Tibial artery (tissue), 4 donors: ENCODE measurements at places on chromosomes 2 and 18.

GRCh38 chr2:187709065-187709464 lies 154.8 kb upstream of the TFPI start:
- no peak for DNase-seq

- DNase-seq = peak; percentile 48
These were observed 244.8 kb upstream of the COPS8 start for GRCh38 chr2:236840857-236841256.

DNA sequence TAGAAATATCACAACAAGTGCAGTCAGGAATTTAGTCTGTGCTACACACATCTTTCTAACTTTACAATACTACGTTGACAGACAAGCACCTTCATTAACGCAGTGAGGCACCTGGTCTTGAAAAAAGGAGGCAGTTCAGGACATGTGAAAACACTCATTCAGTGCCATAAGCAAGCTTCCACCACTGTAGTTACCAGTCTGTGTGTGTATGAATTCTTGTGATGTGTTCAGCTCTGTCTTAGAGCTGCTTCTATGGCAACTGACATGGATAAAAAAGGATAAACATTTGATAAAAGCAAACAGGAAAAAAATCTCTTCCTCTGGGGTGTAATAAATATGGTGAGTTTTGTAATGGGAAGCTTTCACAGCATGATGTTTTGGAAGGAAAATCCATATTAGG lies 623.8 kb upstream of the NXPH2 start:
- DNase-seq = no peak

GRCh38 chr18:34911661-34912384 lies 129.4 kb upstream of the MAPRE2 start:
- DNase-seq = no peak

DNA sequence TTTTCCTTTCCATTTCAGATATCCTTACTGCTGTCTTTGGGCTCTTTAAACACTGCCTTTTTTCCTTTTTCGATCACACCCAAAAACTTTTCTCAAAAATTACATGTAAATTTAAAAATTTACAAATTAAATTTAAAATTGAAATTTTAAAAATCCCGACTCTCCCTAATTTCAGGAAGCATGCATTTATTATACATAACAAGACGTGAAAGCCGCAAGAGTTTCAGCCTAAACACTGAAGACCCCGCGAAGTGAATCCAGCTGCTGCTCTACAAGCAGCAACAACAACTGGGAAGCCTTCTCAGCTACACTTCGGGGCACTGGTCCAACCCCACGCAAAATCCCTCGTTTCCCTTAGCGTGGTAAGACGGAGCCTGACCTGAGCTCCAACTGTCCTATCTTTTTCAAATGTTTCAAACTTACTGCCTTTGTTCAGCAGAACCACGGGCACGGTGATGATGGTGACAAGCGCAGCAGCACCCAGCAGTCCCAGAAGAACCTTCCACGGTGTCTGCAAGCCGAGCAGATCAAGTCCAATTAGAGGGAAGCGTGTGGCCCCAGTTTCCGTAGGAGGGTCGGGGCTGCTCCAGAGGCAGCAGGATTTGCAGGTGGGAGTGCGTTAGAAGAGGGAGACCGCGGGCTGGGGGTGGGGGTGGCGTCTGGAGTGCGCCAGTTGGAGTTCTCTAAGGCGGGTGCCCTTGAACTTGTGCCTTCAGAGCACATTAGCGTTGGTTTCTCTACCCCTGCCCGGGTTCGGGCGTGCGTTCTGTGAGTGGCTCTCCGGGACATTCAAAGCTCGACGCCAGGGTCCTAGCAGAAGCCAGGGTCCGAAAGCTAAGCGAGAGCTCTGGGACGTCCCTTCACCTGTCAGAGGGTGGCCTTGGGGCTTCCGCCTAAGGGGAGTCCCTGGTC lies 783 bp downstream of the DPP4 start:
- no peak for DNase-seq

GRCh38 chr2:31231571-31232302 lies 2.2 kb upstream of the EHD3 start:
- DNase-seq = no peak

GRCh38 chr2:196104066-196104465 lies 35.4 kb upstream of the DNAH7 start:
- no peak for DNase-seq

DNA sequence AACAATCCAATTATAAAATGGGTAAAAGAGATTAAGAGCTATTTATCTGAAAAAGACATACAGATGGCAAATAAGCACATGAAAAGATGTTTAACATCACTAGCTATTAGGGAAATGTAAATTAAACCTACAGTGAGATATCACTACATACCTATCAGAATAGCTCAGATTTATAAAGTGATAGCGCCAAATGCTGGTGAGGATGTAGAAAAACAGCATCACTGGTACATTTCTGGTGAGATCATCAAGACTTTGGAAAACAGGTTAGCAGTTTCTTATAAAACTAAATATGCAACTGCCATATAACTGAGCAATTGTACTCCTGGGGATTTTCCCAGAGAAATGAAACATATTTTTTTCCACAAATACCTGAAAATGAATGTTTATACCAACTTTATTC lies 100.4 kb downstream of the ACOXL start:
- DNase-seq = no peak

DNA sequence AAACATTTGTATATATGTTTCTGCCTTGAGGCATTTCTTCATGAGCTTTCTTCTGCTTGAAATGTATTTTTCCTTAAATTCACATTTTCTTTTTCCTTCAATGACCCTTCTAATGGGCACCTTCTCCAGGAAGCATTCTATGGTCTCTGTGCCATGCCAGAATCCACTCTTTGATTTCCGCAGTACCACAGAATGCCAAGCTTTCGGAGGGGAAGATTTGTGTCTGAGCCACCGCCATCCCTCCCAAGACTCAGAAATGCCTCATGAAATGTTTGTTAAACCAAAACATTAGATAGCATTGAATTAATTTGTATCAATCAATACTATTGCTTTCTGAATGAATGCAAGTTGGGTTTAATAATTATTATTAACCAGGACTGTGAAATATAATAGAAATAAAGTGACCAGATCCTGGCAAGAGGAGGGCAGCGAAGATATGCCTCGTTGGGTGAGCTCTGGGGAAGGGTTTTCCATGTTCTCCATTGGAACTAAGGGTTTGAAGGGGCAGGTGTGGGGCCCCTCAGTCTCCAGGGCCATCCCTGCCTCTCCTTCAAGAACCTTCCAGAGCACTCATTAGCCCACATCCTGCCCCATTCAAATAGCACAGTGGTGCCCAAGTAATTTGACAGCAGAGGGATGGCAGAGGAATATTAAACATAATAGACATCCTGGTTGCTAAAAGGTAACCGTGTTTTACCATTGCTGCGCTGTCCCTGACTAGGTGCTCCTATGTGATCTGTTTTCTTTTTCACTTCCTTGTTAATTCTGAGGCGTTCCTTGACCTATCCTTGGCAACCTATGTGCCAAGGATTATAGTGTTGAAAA lies 189.6 kb downstream of the MYCN start:
- no peak for DNase-seq

GRCh38 chr18:33712719-33713118 lies 134.7 kb downstream of the ASXL3 start:
- DNase-seq = no peak

DNA sequence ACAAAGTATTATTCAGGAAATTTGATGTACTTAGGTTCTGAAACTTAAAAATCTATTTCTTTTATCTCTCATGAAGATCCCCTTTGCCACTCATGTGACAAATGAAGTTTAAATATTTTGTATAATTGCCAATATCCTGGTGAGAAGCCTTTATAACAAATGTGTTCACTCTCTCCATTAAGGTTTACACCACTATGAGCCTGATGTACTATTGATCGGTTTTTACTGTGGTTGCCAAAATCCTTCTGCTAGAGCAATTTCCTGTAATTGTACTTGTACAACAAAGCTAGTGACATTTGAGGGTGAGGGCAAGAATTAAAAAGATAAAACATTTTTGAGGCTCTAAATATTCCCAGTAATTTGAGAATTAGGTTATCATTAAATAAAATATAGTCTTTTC lies 222.3 kb upstream of the CDH19 start:
- no peak for DNase-seq

GRCh38 chr2:62391696-62392095 lies 114.3 kb downstream of the TMEM17 start:
- no peak for DNase-seq

- DNase-seq = no peak
These were observed 243.2 kb downstream of the DSEL start for GRCh38 chr18:67273288-67273687.

DNA sequence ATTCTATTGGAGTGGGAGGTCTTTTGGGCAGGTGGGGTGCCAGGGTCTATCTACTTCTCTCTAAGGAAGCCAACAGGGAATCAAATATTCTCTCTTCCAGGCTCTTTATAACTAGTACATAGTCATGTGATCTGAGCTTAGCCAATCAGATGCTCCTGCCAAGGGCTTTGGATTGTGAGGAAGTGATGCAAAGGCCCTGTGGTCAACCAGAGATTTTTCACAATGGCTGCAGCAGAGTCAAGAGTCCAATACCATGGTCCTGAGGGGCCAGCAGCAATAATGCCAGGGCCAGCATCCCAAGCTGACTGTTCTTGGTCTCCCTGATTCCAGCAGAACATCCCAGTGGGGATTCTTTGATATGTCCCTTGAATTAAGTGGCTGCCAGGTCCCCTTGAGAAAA lies 8.4 kb upstream of the C2orf72 start:
- DNase-seq = no peak

DNA sequence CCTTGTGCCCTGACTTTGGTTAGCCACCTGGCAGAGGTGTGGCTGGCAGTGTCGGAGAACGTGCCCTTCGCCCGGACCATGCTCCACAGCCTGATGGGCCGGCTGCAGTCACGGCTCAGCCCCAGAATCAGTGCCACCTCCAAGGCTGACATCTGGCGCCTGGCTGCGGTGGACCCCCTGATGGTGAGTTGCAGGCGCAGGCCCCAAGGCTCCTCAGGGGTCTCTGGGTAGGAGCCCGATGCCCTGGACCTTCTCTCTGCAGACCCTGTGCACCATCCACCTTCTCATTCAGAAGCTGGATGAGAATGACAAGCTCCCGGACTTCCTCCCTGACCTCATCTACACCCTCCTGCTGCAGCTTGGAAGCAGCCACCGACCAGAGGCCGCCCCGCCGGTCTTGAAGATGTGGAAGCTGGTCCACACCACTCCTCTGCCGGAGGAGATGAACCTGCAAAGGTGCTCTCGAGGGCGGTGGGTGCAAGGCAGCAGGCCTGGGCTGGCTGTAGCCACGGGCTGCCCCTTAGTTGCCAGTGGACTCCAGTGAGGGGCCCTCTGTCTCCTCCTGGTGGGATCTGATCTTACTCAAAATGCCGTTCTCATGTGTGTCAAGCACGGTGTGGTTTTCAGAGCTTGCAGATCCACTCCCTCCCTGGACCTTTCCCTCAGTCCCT lies 32.1 kb downstream of the HJURP start:
- DNase-seq = peak; percentile 45

DNA sequence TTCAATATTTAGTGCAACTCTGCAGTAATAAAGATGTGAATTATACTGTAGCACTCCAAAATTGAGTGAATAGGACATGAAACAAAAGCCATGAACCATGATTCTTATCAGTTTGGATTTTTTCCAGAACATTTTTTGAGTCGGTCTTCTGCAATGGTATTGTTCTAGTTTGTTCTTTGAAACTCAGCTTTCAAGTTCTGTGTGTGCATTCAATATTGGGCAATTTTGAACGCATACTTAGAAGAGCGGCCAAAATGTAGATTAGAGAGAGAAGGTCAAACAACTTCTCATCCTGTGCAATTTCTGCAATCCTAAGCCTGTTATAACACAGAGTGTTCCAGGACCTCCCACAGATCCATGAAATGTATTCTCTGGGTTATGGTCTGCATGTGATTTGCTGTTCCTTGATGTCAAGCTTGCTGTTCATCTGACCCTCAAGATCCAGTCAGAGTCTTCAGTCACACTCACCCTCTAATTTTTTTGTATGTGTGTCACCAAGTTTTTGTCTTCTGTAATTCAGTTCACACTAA lies 48.3 kb downstream of the TSPYL6 start:
- no peak for DNase-seq

GRCh38 chr18:48958951-48959350 lies 8.2 kb upstream of the SMAD7 start:
- DNase-seq = no peak

DNA sequence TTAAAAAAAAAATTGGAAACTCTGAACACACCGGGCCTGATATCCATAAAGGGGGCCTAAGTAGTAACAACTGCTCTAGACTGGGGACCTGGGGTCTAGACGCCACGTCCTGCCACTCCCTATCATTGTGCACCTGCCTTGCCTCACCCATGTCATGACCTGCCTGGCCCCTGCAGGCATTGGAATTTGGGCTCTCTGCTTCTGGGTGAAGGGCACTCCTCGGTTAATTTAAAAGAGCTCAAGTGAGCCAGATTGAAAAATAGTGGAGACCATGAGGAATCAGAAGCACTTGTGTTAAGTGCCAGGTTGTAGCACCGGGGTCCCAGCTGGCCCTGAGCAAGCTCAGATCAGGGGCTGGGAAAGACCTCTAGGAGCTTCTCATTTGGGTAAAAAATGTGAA lies 48.1 kb downstream of the SLC4A1AP start:
- no peak for DNase-seq

GRCh38 chr18:31901063-31901462 lies 41.9 kb downstream of the TRAPPC8 start:
- no peak for DNase-seq

- DNase-seq = no peak
These were observed 35.9 kb downstream of the SOWAHC start for GRCh38 chr2:109649736-109650695.

GRCh38 chr18:63259567-63260379 lies 59.8 kb downstream of the BCL2 start:
- DNase-seq = no peak

DNA sequence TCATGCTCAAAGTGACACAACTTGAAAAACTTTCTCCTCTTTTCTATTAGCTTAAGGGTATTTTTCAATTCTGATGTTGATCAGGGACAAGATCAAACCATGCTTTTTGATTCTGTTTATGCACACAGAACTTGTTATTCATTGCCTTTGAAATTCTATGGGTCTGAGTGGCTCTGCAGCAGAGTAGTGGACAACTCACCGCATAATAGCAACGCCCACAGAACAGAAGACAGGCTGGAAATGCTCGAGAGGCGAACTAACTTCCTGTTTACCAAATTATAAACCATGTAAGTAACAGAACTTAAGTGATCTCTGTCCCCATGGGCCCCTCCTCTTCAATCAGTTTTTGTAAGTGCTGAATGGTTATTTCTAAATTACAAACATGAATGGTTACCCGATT lies 131.2 kb downstream of the CBLN2 start:
- DNase-seq = no peak

- DNase-seq = no peak
These were observed 344.2 kb downstream of the MTX2 start for GRCh38 chr2:176613323-176613987.

DNA sequence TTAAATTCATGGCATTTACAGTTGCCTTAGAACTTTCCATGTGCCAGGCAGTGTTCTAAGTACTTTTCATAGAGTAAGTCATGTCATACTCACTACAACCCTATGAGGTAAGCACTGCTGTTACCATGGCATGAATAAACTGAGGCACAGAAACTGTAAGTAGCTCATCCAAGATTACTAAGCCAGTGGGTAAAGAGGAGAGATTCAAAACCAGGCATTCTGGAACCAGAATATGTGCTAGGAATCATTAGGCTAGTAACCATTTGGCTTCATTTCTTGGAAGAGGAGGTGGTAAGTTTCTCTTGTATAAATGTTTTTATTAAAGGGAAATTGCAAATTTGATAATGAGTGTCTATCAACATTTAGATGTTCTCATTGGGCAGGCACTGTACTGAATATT lies 35.1 kb downstream of the SOX11 start:
- no peak for DNase-seq
